ENCODE measurements at places on chromosomes 13 and 19. TPM values are rescaled to one million over a fixed set of nuclear protein-coding genes. Genes with fewer than 3 reads are reported as not detected.

CNN1 gene
- 26.8 TPM for total RNA-seq

ZNF625 gene
- 7.0 TPM for total RNA-seq

U2AF2 gene
- 147 TPM for total RNA-seq

COG3 gene
- total RNA-seq: 40.5 TPM

ZNF490 gene
- total RNA-seq: 9.6 TPM

ZNF628 gene
- total RNA-seq: 3.3 TPM

MATK gene
- total RNA-seq: not detected

NAA16 gene
- 9.2 TPM for total RNA-seq
